ENCODE measurements at places on chromosomes 1 and 21. TPM values are rescaled to one million over a fixed set of nuclear protein-coding genes. Genes with fewer than 3 reads are reported as not detected.
A peak's percentile ranks its signal among the peaks of the same experiment; 100 is the strongest.

DNA sequence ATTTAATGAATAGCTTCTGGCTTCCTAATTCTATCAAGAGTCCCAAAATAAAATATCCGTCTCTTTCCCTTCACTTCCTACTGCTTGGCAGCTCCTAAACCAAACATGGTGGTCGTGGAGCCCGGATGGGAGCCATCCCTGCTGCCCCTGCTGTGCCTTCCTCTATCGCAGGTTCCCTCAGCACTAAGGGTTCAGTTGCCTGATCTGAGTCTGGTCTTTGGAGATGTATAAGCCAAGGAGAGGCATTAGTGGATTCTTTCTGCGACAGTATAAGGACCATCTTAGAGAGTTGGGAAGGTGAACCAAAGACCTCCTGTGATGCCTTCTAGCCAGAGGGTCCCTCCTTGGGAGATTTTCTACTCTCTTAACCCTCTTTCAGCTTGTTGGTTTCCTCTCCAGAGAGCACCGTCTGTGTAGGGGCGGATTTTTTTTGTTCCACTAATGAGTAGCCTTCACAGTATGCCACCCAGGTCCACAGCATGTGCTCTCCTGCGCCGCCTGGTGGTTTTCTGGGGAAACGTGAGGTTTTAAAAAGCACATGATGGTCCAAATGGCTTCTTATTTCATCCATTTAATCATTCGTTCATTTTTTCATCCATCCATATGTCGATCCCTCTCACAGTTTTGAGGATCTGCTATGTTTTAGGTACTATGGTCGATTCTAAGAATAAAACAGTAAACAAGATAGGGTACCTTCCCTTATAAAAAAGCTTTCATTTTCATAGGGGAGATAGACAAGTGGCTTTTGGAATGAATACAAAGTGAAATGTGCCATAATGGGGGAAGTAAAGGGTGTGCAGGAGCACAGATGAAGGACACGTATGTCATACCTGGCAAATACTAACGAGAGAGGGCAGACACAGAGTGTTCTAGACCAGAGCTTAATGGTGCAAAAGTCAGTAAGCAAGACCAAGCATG, 71.0 kb downstream of the NFASC start:
- H3K36me3 ChIP-seq, result no peaks in the 10 kb centered on the region
- peaks cover 15% of the 10 kb centered on the region for H3K4me1 ChIP-seq
- H3K27ac ChIP-seq, result no peak overlapping the region
- no peaks in the 10 kb centered on the region for H3K27me3 ChIP-seq
- H3K4me3 ChIP-seq, result no peak overlapping the region

DNA sequence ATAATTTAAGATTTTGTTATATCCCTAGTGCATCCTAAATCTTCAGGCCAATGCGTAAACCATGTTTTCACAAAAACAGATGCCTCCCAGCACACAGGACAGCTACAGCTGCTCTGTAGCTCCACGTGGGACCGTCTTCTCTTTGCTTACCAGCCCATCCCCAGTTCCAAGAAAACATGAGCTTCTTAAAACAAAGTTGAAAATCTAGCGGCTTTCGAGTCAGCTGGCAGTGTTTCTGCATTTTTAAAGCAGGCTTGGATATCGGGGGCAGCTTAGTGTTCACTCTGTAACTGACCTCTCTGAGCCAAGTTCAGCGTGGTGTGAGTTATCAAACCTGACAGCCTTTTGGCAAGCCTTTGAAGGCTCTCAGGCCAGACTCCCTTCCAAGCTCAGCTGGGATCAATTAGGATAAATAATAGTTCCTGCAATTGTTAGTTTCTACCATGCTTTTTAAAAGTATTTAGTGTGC, 881.5 kb downstream of the LTN1 start:
- no peaks in the 10 kb centered on the region for H3K27me3 ChIP-seq
- H3K4me1 ChIP-seq, result peaks cover 15% of the 10 kb centered on the region
- peak overlapping the region; percentile 49 for H3K27ac ChIP-seq
- no peak for DNase-seq
- H3K4me3 ChIP-seq, result peak overlapping the region; percentile 20
- no peaks in the 10 kb centered on the region for H3K36me3 ChIP-seq

The FAM163A gene
- not detected for total RNA-seq

The DMBX1 gene
- total RNA-seq, result not detected

DNA sequence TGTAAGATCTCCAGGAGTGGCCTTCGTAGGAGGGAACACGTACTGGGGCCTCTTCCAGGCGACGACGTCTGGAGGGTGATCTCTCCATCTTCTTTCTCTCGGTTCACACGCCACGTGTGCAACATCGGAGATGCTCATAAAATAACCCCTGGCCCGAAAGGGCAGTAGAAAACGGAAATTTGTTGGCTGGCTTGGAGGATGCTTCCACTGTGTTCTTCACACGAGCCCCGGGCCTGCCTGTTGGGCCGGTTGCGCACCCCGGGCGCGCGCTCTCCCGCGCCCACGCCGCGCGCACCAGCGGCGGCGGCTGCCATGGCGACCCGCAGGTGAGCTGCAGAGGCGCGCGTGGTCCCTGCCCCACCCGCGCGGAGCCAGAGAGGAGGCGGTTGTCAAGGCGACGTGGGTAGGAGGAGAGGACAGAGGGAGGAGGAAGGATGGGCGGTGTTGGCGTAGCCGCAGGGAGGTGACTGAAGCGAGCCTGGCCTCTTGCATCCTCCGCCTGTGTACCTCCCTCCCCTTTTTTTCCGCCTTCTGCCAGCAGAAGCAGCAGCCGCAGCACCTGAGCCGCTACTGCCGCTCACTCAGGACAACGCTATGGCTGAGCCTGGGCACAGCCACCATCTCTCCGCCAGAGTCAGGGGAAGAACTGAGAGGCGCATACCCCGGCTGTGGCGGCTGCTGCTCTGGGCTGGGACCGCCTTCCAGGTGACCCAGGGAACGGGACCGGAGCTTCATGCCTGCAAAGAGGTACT, at the start of gene ELAPOR1:
TSS of gene ELAPOR1 (plus strand) at position 526 of the 752 bp plus-strand sequence. CDS start at position 595, 69 bp downstream.
- H3K27me3 ChIP-seq, result no peaks in the 10 kb centered on the region
- no peaks in the 10 kb centered on the region for H3K4me1 ChIP-seq
- H3K27ac ChIP-seq, result no peak within 1 kb of the TSS
- DNase-seq, result no peak
- H3K36me3 ChIP-seq, result no peaks in the 10 kb centered on the region

DNA sequence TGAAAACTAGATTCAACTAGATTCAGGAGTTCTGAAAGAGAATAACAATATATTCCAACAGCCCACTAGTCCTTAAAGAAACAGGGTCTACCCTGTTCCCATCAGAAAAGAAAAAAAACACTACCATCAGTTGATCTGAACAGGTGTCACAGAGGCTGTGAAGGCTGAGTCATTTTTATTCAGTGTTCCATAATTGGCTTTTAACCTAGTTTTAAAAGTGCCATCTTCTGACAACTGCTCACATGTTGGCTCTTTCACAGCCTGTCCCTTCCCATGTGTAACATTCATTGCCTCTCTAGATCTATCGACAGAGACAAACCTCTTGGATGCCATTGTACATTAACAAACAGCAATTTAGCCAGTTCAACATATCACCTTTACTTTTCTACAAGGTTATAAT, 243.7 kb downstream of the TBX15 start:
- H3K4me1 ChIP-seq, result no peaks in the 10 kb centered on the region
- H3K36me3 ChIP-seq, result no peaks in the 10 kb centered on the region
- DNase-seq, result no peak
- no peak overlapping the region for H3K27ac ChIP-seq
- no peaks in the 10 kb centered on the region for H3K27me3 ChIP-seq

GRCh38 chr1:175787881-175788280, 44.5 kb upstream of the TNR start:
- H3K4me3 ChIP-seq, result no peak overlapping the region
- no peaks in the 10 kb centered on the region for H3K36me3 ChIP-seq
- no peak for DNase-seq
- no peak overlapping the region for H3K27ac ChIP-seq

GRCh38 chr1:238233966-238234365, 343.2 kb upstream of the ZP4 start:
- H3K4me3 ChIP-seq, result no peak overlapping the region
- no peaks in the 10 kb centered on the region for H3K27me3 ChIP-seq
- H3K4me1 ChIP-seq, result no peaks in the 10 kb centered on the region
- DNase-seq, result no peak

- H3K4me1 ChIP-seq, result no peaks in the 10 kb centered on the region
- H3K4me3 ChIP-seq, result no peak overlapping the region
- no peak for DNase-seq
- H3K27ac ChIP-seq, result no peak overlapping the region
These were observed 136.6 kb upstream of the GFI1 start for GRCh38 chr1:92623187-92623778.

DNA sequence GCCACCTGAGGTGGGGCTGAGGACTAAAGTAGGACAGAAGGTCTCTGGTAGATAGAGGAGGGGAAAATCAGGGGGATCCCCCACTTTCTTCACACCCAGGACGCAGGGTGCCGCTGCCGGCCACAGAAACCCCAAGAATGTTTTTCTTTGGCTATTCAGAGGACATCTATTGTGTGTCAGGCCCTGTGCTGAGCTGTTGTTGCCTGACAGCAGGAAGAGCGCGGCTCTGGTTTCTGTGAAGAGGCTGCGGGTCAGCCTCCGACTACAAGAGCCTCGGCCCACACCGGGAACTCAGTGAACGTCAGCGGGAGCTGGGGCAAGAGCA, 407 bp upstream of the PIGV start:
- H3K36me3 ChIP-seq, result no peaks in the 10 kb centered on the region
- peaks cover 75% of the 10 kb centered on the region for H3K4me1 ChIP-seq
- H3K27ac ChIP-seq, result peak overlapping the region; percentile 99
- H3K27me3 ChIP-seq, result no peaks in the 10 kb centered on the region

DNA sequence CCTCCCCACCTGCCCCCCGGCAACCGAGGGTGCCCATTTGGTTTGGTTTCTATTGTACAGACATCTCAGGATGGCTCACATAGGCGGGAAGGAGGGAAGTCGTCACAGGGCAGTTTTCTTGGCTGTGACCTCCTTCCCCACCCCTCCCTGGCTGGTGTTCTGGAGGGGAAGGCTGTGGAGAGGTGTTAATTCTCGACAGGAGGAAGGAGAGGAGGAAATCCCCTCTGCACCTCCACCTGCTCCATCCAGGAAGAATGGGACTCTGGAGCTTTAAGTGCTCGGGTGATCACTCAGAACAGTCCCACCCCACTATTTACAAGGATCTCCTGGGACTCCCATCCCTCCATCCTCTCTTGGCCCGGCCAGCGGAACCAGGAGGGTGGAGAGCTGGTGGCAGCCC, 7.6 kb downstream of the MEX3A start:
- H3K4me3 ChIP-seq, result no peak overlapping the region
- H3K4me1 ChIP-seq, result peaks cover 18% of the 10 kb centered on the region
- H3K27me3 ChIP-seq, result no peaks in the 10 kb centered on the region
- H3K36me3 ChIP-seq, result no peaks in the 10 kb centered on the region
- H3K27ac ChIP-seq, result no peak overlapping the region
- DNase-seq, result no peak

The CLCN6 gene
- 14.8 TPM for total RNA-seq

DNA sequence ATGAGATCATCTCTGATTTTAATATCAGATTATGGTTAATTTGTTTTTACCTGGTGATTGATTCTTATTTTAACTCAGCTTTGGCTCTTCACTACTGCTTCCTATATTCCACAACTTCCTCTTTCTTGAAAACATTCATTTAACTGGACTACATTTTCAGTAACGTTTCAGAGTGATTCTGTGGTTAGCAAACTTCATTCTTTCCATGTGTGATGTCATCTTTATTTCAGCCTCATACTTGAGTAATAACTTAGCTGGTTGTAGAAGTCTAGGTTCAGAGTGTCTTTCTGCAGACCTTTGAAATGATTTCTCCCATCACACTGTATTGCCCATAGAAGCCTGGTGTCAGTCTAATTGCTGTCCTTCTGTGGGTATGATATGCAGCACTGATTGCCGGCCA, 36.0 kb upstream of the SLC35F3 start:
- no peak for DNase-seq
- H3K36me3 ChIP-seq, result no peaks in the 10 kb centered on the region
- H3K27ac ChIP-seq, result no peak overlapping the region
- no peaks in the 10 kb centered on the region for H3K27me3 ChIP-seq

DNA sequence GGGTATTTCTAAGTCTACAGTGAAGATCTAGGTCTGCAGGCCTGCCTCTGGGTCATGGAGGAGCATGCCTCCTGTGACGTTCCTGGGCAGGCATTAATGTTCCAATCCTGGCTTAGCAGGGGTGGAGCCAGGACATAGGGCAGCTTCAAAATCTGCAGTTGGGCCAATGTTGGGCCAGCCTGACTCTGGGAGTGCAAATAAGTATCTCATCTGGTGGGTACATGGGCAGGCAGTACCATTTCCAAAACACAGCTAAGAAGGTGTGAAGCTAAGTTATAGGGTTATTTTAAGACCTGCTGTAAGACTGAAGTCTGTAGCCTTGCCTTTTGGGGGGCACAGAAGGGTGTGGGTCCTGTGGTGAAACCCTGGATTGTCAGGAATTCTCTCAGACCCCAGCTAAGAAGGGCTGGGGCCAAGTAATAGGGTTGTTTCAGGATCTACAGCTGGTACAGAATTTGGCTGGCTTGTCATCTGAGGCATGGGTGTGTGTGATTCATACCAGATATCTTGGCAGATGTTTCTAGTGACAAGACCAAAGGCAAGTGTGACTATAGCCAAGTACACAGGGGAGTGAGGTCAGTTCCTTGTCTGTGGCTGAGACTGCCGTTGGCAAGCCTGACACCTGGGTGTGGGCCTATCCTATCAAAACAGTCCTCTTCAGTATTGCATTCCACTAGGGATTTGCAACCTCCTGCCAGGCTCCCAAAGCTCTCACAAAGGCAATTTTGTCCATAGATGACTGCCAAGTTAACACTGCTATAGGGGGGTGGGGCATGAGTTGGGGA, 468.7 kb upstream of the B3GALT2 start:
- H3K27me3 ChIP-seq, result no peaks in the 10 kb centered on the region
- no peak overlapping the region for H3K4me3 ChIP-seq
- H3K27ac ChIP-seq, result no peak overlapping the region

- H3K4me1 ChIP-seq, result no peaks in the 10 kb centered on the region
- no peak for DNase-seq
- no peaks in the 10 kb centered on the region for H3K36me3 ChIP-seq
- H3K27ac ChIP-seq, result no peak overlapping the region
- H3K27me3 ChIP-seq, result no peaks in the 10 kb centered on the region
These were observed 735.4 kb downstream of the LTN1 start for GRCh38 chr21:28257276-28257675.

The LRRC53 gene
- total RNA-seq, result not detected

- no peak overlapping the region for H3K27ac ChIP-seq
- DNase-seq, result no peak
- H3K4me1 ChIP-seq, result no peaks in the 10 kb centered on the region
- no peaks in the 10 kb centered on the region for H3K27me3 ChIP-seq
These were observed 52.3 kb upstream of the TBX15 start for GRCh38 chr1:119040489-119040888.

The KIAA1614 gene
- 9.1 TPM for total RNA-seq

GRCh38 chr1:217506878-217507277, 124.0 kb downstream of the GPATCH2 start:
- H3K4me1 ChIP-seq, result no peaks in the 10 kb centered on the region
- no peaks in the 10 kb centered on the region for H3K36me3 ChIP-seq
- no peaks in the 10 kb centered on the region for H3K27me3 ChIP-seq
- no peak for DNase-seq
- H3K4me3 ChIP-seq, result no peak overlapping the region

The MYBPH gene
- total RNA-seq, result not detected

- H3K4me1 ChIP-seq, result no peaks in the 10 kb centered on the region
- H3K36me3 ChIP-seq, result no peaks in the 10 kb centered on the region
- no peaks in the 10 kb centered on the region for H3K27me3 ChIP-seq
- no peak overlapping the region for H3K4me3 ChIP-seq
- no peak overlapping the region for H3K27ac ChIP-seq
These were observed 184.3 kb upstream of the RGS18 start for GRCh38 chr1:191974004-191974403.

The AGMAT gene
- total RNA-seq, result not detected
